ENCODE measurements at places on chromosomes 3 and 15. TPM values are rescaled to one million over a fixed set of nuclear protein-coding genes. Genes with fewer than 3 reads are reported as not detected.
A peak's percentile ranks its signal among the peaks of the same experiment; 100 is the strongest.

DNA sequence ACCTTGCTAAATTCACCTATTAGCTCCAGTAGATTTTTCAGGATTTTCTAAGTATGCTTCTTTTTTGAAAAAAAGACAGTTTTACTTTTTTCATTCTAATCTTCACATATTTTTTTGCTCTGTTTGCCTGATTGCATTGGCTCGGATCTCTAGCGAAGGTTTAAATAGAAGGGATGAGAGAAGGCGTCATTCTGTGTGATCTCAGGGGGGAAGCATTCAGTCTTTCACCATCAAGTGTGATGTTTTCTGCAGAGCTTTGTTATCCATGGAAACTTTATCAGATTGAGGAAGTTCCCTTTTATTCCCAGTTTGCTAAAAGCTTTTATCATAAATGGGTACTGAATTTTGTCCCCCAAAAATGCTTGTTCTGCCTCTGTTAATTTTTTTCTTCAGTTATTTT, 120.3 kb downstream of the LRRK1 start:
- no peak overlapping the region for H3K4me3 ChIP-seq
- H3K36me3 ChIP-seq, result no peaks in the 10 kb centered on the region
- DNase-seq, result no peak

- DNase-seq, result no peak
- H3K27ac ChIP-seq, result no peak overlapping the region
- no peaks in the 10 kb centered on the region for H3K27me3 ChIP-seq
These were observed 28.4 kb upstream of the SLC2A2 start for GRCh38 chr3:171054921-171055320.

DNA sequence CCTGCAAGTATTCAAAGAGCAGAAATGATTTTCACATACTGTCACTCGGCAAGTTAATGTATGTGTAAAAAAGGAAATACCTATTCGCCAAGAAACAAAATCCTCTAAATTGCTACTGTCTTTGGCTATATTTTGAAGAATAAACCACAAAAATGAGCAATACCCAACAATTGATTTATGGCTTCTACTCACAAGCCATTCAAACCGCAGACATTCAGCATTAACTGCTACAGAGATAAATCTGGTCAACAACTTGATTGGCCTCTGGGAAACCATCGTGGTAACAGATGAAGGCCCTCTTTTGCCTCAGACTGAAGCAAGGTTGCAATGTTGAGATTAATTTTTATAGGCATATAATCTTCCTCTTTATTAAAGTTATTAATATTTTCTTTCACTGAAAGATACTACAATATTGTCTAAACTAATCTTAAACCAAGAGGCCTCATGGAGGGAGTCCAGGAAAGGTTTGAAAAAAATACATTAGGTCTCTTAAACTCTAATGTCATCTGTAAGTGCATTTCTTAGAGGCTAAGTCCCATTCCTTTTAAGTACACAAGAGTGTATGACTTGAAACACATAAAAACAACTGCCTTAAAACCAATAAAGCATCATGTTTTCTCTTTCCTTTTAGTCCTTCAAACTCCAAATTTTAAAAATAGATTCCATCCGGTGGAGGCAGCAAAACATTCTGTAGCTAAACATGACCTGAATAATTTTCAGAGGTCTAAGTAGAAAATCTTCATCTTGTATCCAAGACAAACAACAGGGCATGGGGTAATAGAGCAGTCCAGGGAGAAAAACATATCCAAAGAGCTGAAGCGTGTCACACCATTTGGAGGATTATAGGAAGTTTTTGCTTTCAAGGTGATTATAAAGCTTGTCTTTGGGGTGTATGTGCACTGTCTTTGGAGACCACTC, 162.4 kb upstream of the TGFBR2 start:
- no peaks in the 10 kb centered on the region for H3K4me1 ChIP-seq
- no peak for DNase-seq
- no peak overlapping the region for H3K27ac ChIP-seq
- H3K27me3 ChIP-seq, result no peaks in the 10 kb centered on the region

DNA sequence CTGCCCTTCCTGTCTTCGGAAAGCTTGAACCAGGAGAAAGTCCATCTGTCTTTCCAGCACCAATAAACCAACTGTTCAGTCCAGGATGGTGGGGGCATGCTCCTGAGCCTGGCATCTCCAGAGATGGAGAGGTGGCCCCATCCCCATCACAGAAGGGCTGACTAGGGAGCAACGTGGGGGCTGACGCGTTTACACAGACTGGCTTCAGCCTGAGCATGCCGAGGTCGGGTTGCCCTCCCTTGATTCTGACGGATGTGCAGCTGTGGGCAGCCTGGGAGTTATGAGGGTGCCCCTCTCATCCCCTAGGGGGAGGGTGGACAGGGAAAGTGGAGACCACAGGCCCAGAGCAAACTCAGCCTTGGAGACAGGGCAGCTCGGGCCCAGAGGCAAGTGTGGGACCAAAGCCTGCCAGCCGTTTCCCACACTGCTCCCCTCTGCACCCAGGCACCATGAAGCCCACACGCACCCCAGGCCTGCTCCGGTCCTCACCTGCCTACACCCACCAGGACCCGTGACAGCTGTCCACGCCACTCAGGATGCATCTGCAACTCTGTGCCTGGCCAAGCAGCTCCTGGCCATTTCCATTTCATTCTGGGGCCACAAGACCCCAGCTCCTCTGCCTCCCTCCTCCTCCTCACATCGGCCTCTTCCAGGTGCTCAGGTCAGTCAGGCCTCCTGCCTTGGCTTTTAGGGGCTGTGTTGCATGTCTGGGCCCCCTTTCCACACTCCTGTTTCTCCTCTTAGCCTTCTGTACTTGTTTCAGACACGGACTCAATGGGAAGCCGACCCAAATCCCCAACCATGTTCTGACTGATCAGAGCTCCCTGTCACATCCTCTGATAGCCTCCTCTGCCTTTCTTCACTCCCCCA, 48.2 kb upstream of the SLC41A3 start:
- H3K36me3 ChIP-seq, result no peaks in the 10 kb centered on the region
- no peak overlapping the region for H3K27ac ChIP-seq
- DNase-seq, result no peak
- H3K27me3 ChIP-seq, result peaks cover 5% of the 10 kb centered on the region
- H3K4me3 ChIP-seq, result no peak overlapping the region
- no peaks in the 10 kb centered on the region for H3K4me1 ChIP-seq

GRCh38 chr3:173826901-173827609, 429.5 kb downstream of the NLGN1 start:
- no peaks in the 10 kb centered on the region for H3K36me3 ChIP-seq
- DNase-seq, result no peak
- no peak overlapping the region for H3K27ac ChIP-seq
- H3K4me3 ChIP-seq, result no peak overlapping the region
- H3K27me3 ChIP-seq, result no peaks in the 10 kb centered on the region

- H3K27ac ChIP-seq, result no peak overlapping the region
- H3K36me3 ChIP-seq, result no peaks in the 10 kb centered on the region
- DNase-seq, result no peak
- H3K4me3 ChIP-seq, result no peak overlapping the region
- H3K27me3 ChIP-seq, result no peaks in the 10 kb centered on the region
These were observed 171.1 kb upstream of the STT3B start for GRCh38 chr3:31361371-31362273.

DNA sequence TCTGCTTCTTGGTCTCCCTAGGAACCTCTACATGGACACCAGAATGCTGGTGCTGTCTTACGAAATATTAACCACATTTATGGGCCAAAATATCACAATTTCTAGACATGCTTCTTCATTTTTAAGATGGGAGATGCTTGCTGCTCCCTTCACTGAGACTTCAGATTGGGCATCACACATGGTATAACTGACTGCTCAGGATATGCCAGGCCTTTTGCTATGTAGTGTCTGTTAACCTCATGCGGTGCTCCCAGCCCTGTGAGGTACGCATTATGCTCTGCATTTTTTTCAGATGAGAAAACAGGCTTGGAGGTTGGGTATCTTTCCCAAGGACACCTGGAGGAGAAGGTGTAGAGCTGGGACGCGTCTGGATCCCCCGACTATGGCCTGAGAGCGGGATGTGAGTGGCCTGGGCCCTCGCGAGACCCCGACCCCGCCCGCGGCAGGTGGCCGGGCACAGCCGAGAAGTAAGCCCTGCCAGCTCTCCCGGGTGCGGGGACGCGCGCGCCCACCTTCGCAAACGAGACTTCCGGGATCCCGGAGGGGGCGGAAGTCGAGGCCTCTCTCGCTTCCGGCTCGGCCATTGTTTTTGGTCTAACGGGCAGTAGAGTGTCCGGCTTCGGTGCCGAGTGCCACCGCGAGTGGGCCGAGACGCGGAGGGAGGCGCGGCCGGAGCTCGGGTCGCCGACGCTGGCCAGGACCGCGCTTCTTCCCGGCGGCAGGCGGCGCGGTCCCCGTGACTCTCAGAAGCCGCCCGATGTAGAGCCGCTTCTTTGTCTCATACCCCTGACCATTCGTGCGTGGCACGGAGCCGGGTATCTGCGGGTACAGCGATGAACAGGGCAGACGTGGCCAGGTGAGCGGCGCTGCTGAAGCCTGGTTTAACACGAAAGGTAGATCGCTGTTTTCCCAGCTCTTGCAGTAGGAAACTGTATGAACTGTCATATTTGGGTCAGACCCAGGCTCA, at the start of gene ZKSCAN7:
TSS of gene ZKSCAN7 (plus strand) at position 568 of the 967 bp plus-strand sequence. CDS start 1,855 bp downstream, outside the sequence.
- H3K4me3 ChIP-seq, result peak within 1 kb of the TSS; percentile 88
- H3K27me3 ChIP-seq, result no peaks in the 10 kb centered on the region
- peak; percentile 37 for DNase-seq
- H3K4me1 ChIP-seq, result peaks cover 10% of the 10 kb centered on the region
- no peaks in the 10 kb centered on the region for H3K36me3 ChIP-seq

GRCh38 chr3:141482245-141482922, 4.4 kb upstream of the RASA2 start:
- H3K36me3 ChIP-seq, result no peaks in the 10 kb centered on the region
- H3K27me3 ChIP-seq, result no peaks in the 10 kb centered on the region
- DNase-seq, result no peak

- H3K27ac ChIP-seq, result no peak overlapping the region
- H3K4me3 ChIP-seq, result no peak overlapping the region
- no peaks in the 10 kb centered on the region for H3K27me3 ChIP-seq
- no peaks in the 10 kb centered on the region for H3K36me3 ChIP-seq
- no peaks in the 10 kb centered on the region for H3K4me1 ChIP-seq
These were observed 89.0 kb upstream of the FNDC3B start for GRCh38 chr3:171950373-171950772.

- H3K27me3 ChIP-seq, result peaks cover 5% of the 10 kb centered on the region
- DNase-seq, result no peak
- H3K4me3 ChIP-seq, result no peak overlapping the region
- H3K36me3 ChIP-seq, result no peaks in the 10 kb centered on the region
- H3K27ac ChIP-seq, result no peak overlapping the region
- H3K4me1 ChIP-seq, result no peaks in the 10 kb centered on the region
These were observed 61.9 kb downstream of the WHAMM start for GRCh38 chr15:82871358-82871757.

DNA sequence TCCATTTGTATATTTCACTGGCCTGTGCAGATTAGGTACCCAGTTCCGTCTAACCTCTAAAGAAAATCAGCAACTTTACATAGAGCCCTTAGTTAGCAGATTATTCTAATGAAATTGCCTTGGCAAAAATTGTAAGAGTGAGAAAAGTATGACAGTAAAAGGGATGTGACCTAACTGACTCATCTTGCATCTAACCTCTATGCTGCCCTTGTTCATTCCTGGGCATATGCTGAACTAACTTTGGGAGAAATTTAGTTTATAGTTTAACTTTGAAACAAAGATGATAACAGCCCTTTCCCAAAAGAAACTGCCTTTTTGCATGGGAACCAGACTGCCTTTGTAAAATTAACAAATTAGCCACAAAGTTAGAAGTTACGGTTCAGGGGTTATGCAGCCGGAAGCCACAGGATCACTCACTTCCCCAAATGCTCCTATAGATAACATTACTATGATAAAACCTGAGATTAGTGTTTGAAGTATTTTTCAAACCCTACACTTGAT, 839.8 kb upstream of the ALCAM start:
- H3K27ac ChIP-seq, result no peak overlapping the region
- no peak overlapping the region for H3K4me3 ChIP-seq
- H3K27me3 ChIP-seq, result no peaks in the 10 kb centered on the region
- no peaks in the 10 kb centered on the region for H3K36me3 ChIP-seq
- no peaks in the 10 kb centered on the region for H3K4me1 ChIP-seq

DNA sequence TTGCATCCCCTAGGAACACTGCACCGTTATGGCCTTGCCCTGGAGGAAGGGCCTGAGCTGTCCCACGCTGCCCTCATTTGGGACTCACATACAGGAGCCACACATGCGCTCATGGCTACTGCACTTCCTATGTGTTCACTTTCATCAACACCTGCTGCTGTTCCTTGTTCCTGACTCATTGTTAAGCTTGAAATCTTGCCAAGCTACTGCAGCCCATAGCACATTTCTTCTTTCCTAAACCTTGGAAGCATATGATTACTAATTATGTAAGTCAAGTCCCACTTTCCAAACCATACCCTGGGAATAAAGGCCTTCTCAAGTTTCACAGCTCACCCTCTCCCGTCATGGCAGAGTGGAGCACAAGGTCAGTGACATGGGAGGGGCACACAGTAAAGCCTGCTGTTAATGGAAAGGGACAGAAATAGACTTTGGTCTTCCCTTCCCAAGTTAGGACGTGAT, 307.9 kb downstream of the CLSTN2 start:
- H3K36me3 ChIP-seq, result no peaks in the 10 kb centered on the region
- no peak overlapping the region for H3K4me3 ChIP-seq
- no peak for DNase-seq
- H3K4me1 ChIP-seq, result no peaks in the 10 kb centered on the region
- no peaks in the 10 kb centered on the region for H3K27me3 ChIP-seq
- no peak overlapping the region for H3K27ac ChIP-seq

- peaks cover 5% of the 10 kb centered on the region for H3K27me3 ChIP-seq
- H3K27ac ChIP-seq, result no peak overlapping the region
- H3K36me3 ChIP-seq, result no peaks in the 10 kb centered on the region
These were observed 24.7 kb downstream of the ZIC4 start for GRCh38 chr3:147381596-147381995.

- no peak overlapping the region for H3K4me3 ChIP-seq
- no peaks in the 10 kb centered on the region for H3K36me3 ChIP-seq
- H3K27me3 ChIP-seq, result no peaks in the 10 kb centered on the region
- H3K27ac ChIP-seq, result no peak overlapping the region
- no peak for DNase-seq
These were observed 4.4 kb upstream of the ACAP2 start for GRCh38 chr3:195447201-195447600.

GRCh38 chr15:81133782-81134461, at the start of gene CFAP161:
TSS of gene CFAP161 (plus strand) at chr15:81134270. CDS start at chr15:81134330, 60 bp downstream.
- no peak within 1 kb of the TSS for H3K4me3 ChIP-seq
- H3K27me3 ChIP-seq, result peaks cover 7% of the 10 kb centered on the region
- H3K36me3 ChIP-seq, result no peaks in the 10 kb centered on the region
- no peak within 1 kb of the TSS for H3K27ac ChIP-seq
- no peak for DNase-seq
- H3K4me1 ChIP-seq, result no peaks in the 10 kb centered on the region

DNA sequence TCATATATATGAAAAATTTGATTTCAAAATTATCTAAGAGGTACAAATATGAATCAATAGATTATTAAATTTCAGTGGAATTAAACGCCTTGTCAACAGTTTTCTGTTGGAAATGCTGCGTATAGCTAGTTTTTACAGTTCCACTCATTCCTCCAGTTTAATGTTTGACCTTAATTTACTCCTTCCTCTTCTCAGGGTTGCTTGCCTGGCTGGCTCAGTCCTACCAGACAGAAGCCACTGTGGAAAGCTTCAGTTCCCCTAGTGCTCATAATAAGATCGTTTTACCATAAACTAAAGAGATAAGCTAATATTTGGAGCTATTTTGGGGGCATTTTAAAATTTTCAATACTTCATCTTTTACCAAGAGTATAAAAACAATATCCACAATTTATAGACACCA, 22.8 kb downstream of the EMC7 start:
- H3K4me3 ChIP-seq, result no peak overlapping the region
- H3K27me3 ChIP-seq, result no peaks in the 10 kb centered on the region
- no peak for DNase-seq
- H3K36me3 ChIP-seq, result peaks cover 4% of the 10 kb centered on the region
- no peak overlapping the region for H3K27ac ChIP-seq

The EHHADH gene
- total RNA-seq, result 1.2 TPM

The WDR93 gene
- not detected for total RNA-seq

The BSN gene
- 0.06 TPM for total RNA-seq

The PRR20G gene
- not detected for total RNA-seq

The TGM4 gene
- total RNA-seq, result not detected

The HRG gene
- not detected for total RNA-seq
